GOT3 (cell line): ENCODE measurements at places on chromosomes 1 and 21.

GRCh38 chr1:190754666-190755065, 277.0 kb upstream of the BRINP3 start:
- DNase-seq, result no peak

- DNase-seq, result no peak
Observed at GRCh38 chr1:62076286-62076685, 118.4 kb upstream of the L1TD1 start.

DNA sequence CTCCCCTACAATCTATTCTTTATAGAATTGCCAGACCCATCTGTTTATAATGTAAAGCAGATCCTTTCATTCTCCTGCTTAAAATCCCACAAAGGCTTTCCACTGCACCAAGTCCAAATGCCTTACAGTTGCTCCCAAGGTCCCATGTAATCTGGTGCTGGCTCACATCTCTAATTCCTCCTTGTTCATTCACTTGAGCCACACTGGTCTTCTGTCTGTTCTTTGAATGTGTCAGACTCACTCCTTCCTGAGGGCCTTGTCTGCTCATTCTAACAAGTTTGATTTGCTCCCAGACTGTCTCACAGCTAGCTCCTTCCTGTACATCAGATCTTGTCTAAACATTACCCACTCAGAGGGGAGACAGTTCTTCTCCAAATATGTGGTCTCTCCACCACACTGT, 38.9 kb downstream of the ALG14 start:
- DNase-seq, result no peak

DNA sequence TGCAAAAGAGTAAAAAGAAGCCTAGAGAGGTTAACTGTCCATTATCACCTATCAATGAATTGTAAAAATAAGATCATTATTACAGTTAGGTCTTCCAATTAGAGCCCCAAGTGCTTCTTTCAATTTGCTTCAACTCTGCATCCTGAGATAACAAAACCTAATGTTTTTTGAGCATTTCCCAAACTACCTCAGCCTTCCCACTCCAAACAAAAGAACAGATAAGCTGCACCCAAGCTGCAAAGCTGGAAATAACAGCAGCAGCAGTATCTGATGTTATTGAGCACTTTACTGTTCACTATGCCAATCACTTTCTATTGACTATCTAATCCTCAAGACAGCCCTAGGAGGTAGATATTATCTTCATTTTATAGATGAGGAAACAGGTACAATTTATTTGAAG, 97.1 kb upstream of the SLFNL1 start:
- no peak for DNase-seq

DNA sequence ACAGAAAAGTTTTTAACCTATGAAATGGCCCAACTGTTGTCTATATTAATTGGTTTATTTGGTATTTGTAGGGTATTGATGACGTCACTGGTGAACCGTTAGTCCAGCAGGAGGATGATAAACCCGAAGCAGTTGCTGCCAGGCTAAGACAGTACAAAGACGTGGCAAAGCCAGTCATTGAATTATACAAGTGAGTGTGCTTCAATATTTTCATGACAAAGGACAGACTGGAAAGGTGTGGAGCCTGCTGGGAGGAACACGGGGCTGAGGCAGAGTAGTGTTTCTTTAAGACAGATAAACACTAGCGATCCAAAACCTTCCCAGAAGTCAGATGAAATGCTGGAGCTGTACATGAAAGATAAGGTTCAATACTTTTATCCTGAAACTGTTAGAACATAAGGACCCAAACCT, 76.7 kb downstream of the AK4 start:
- DNase-seq, result no peak

DNA sequence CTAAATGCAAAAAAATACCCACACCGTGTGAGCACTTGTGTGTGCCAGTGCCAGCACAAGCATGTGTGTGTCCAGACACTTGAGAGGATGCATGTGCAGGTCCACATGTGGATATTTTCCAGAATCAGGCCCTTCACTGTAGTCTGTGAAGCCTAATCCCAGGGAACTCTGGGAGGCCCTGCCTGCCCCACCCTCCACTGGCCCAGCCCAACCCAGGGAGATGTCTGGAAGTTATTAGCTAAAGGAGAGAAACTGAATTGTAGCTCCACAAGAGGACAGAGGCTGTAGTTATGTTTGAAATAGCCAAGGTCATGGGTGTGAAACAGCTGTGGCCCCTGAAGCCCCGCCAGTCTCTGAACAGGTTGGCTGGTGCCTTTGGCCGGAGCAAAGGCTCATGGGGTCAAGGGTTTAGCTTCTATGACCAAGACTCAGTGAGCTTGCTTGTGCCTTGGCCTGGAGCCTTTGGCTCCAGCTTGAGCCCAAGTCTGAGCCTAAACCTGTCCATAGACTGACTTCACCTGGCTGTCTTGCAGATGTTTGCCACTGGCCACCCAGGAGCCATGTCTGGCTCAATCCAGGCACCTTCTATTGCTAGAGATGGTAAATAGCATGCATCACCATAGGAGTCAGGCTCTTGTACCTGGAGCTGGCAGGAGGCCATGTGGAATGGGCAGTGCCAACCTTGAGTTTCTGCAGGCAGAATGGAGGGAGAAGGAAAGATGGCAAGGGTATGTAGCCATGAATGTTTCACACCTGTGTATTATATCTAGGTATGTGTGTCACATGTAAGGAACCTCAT, 69.9 kb downstream of the TMEM53 start:
- no peak for DNase-seq
